Pulmonary artery endothelial cell (primary cell): ENCODE measurements at places on chromosomes 6 and 20. TPM values are rescaled to one million over a fixed set of nuclear protein-coding genes. Genes with fewer than 3 reads are reported as not detected.

DNA sequence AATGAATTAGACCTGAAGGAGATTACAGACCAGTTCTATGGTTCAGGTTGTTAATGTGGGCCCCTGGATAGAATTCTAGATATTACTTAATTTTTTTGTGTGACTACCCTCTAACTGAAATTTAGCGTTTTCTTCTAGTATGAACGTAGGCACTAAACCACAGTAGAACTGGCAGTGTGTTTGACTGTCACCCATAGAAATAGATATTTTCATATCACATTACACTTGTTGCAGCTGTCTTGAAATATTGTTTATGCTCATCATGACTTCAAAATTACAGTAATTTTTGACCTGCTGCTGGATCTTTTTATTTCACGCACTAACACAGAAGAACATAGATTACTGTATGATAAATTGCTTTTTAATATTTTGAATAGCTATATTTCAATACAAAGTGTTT, 31.6 kb downstream of the E2F3 start:
- no peak for DNase-seq

- no peak for DNase-seq
Measured at GRCh38 chr6:1022719-1023118, 289.2 kb upstream of the FOXQ1 start.

- no peak for DNase-seq
Measured at GRCh38 chr6:53703047-53703446, 37.5 kb upstream of the KLHL31 start.

- no peak for DNase-seq
Measured at GRCh38 chr6:16729183-16729691, 32.0 kb downstream of the ATXN1 start.

GRCh38 chr20:47191074-47191673, 165.3 kb downstream of the ZMYND8 start:
- DNase-seq: no peak

- no peak for DNase-seq
Measured at GRCh38 chr6:142805042-142805441, 139.9 kb downstream of the HIVEP2 start.

GRCh38 chr6:110897433-110897832, 22.8 kb downstream of the AMD1 start:
- no peak for DNase-seq

SYCP2L gene
- total RNA-seq: not detected in 2 replicates

LPA gene
- total RNA-seq: not detected in 2 replicates

SPEF1 gene
- 0.13 TPM in 1 of 2 replicates, not detected in the other for total RNA-seq
